ENCODE measurements at places on chromosomes 13 and 19. TPM values are rescaled to one million over a fixed set of nuclear protein-coding genes. Genes with fewer than 3 reads are reported as not detected.

- no peak for DNase-seq
These were observed 222.1 kb downstream of the MZT1 start for GRCh38 chr13:72505376-72505775.

- no peak for DNase-seq
These were observed 160.1 kb downstream of the KDM4B start for GRCh38 chr19:5128936-5129389.

GRCh38 chr19:33872445-33873320, 76.0 kb downstream of the KCTD15 start:
- DNase-seq = no peak

DNA sequence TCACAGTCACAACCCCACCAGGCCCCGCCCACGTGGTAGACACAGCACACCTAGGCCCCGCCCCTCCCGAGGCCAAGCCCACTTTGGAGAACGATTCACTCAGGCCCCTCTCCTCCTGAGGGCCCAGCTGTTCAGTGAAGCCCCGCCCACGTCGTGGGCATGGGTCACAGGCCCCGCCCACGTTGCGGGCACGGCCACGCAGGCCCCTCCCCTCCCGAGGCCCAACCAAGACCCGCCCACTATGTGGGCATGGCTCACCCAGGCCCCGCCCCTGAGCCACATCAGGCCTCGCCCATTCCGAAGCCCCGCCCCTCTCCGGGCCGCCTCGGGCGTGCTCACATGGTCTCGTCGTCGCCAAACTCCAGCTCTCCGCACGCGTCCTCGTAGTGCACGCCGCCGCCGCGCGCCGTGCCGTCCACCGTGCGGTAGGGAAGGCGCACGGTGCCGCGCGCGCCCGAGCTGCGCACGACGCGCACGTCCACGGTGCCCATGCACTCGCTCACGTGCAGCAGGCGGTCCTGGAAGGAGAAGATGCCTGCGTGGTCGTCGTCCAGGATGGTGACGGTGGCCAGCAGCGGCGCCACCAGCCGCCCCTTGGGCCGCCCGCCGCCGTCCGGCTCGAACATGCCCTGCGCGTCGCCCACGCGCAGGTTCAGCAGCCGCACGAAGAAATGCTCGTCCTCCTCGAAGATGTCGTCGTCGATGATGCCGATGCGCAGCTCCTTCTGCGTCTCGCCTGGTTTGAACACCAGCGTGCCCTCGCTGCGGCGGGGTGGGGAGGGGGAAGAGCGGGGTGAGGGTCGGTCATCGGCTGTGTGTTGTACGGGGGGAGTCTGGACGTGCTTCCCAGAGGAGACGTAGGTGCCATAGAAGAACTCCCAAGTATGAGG, 24.0 kb downstream of the SLC8A2 start:
- no peak for DNase-seq

Gene PSG1
- not detected for total RNA-seq

Gene KLK3
- not detected for total RNA-seq

Data from aorta (tissue), 5 donors.